NCI-H446 (cell line): ENCODE measurements at places on chromosomes 4 and X.

- DNase-seq = no peak
These were observed 2596.4 kb downstream of the PCDH7 start for GRCh38 chr4:33316578-33316977.

GRCh38 chrX:24702362-24703184, 8.9 kb downstream of the POLA1 start:
- no peak for DNase-seq

- no peak for DNase-seq
These were observed 12.2 kb upstream of the TRPC5 start for GRCh38 chrX:112094729-112095128.

- peak; percentile 42 for DNase-seq
These were observed 47.2 kb downstream of the AFAP1 start for GRCh38 chr4:7892212-7893019.

DNA sequence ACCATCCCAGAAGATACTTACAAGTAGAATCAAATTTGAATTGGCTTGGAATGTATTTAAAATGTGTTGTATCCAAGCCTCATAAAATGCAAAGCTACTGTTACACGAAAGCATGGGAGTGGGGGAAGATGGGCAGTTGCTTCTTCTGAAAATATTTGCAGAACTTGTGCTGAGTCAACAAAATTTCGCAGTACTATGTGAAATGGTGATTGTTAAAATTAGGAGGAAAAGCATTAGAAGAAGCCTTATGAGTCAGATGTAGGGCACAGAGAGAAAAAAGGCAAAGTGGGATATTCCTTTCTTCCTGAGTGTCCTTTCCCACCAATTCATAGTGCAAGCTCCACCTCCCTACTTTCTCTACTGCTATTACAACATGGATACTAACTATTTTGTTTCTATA, 332.7 kb downstream of the PRDM5 start:
- no peak for DNase-seq

- no peak for DNase-seq
These were observed 114.0 kb downstream of the RBM47 start for GRCh38 chr4:40515398-40516293.
